ENCODE measurements at places on chromosomes 5 and 9.

DNA sequence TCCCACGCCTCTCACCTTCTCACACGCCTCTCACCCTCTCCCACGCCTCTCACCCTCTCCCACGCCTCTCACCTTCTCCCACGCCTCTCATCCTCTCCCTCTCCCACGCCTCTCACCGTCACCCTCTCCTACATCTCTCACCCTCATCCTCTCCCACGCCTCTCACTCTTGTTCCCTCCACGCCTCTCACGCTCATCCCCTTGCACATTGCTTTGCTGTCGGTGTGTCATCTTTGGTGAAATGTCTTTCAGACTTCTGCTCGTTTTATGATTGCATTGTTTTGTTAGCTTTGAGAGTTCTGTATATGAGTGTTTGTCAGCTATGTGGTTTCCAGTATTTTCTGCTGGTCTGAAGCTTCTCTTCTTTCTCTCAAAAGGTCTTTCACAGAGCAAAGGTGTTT lies 102.7 kb downstream of the EHMT1 start:
- DNase-seq = no peak

GRCh38 chr5:147927901-147928300 lies 21.6 kb upstream of the C5orf46 start:
- no peak for DNase-seq

- no peak for DNase-seq
These were observed 46.6 kb downstream of the ATG10 start for GRCh38 chr5:82018462-82018861.

DNA sequence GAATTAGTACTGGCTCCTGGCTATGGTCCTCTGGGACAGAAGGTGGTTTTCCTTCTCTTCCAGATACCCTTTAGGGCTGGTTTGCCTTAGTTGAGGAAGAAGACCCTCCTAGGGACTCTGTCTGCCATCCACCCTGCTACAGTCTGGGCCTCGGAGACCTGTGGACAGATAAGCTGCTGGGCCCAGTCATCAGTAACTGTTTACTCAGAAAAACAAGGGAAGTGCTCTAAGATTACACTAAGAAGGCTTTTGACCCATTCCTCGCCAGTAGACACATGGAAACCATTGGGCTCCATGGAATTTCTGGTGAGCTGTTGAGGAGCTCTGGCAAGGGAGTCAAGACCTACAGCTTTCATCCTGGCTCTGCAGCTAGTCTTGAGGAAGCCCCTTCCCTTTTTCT lies 31.2 kb downstream of the LARP1 start:
- no peak for DNase-seq

- DNase-seq = peak; percentile 60
These were observed 543 bp upstream of the ANKRD33B start for GRCh38 chr5:10563110-10563944.

- no peak for DNase-seq
These were observed 34.9 kb upstream of the RPS23 start for GRCh38 chr5:82313016-82313415.

GRCh38 chr5:157571357-157571827 lies 4.2 kb downstream of the ADAM19 start:
- DNase-seq = no peak

DNA sequence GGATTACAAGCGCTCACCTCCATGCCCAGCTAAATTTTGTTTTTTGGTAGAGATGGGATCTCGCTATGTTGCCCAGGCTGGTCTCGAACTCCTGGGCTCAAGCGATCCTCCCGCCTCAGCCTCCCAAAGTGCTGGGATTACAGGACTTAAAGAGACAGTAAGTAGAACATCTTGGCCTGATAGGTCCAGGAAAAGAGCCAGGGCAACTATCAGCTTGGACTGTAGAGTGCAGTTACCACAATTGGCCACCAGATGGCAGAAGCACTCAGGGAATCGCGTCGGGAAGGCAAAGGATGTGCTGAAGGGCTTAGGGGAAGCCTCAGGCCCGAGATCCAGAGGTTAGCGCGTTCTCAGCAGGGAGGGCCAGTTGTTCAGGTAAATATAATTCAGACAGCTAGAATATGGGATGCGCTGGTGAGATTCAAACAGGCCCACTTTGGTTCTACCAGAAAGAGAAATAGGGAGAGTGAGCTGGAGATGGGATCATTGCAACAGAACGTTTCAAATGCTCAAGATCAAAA lies 21.5 kb downstream of the C9orf57 start:
- peak; percentile 86 for DNase-seq

GRCh38 chr5:28516722-28517121 lies 1478.3 kb upstream of the CDH9 start:
- no peak for DNase-seq

DNA sequence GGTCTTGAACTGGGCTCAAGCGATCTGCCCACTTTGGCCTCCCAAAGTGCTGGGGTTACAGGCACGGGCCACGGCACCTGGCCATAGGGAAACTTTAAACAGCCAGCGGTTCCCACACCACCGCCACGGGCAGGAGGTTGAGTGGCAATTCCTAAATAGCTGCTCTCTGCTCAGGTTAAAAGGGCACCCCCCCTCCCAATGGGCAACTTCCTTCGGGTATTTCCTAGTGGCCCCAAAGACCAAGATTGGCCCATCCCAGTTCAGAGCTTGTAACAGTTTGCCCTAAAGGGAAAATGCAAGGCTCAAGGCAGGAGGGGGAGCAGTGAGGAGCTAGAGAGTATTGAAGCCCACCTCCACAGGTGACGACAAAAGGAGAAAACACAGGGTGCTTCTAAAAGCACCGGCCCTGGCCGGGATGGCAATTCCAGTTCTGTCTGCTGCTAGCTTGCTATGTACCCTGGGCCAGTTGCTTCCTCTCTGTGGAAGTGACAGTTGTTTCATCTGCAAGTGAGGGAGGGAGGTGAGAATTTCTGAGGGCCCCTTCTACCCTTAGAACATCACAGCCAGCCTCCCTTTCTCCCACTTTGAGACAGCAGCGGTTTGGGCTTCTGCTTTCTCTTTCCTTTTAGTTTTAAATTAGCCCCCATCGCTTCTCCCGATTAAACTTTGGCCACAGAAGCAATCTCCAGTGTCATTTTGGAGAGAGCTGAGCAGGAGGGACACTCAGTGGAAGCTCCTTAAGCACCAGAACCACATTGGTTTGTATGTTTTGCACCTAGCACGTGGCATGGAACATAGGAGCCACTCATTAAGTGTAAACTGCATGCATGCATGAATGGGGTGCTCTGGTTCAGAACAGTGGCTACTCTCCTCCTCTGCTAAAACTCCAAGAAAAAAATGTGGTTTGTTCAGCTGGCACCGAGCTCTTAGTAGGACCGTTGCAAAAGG lies 17.3 kb upstream of the TNIP1 start:
- no peak for DNase-seq

- no peak for DNase-seq
These were observed 39.1 kb upstream of the MSH3 start for GRCh38 chr5:80615266-80615914.

DNA sequence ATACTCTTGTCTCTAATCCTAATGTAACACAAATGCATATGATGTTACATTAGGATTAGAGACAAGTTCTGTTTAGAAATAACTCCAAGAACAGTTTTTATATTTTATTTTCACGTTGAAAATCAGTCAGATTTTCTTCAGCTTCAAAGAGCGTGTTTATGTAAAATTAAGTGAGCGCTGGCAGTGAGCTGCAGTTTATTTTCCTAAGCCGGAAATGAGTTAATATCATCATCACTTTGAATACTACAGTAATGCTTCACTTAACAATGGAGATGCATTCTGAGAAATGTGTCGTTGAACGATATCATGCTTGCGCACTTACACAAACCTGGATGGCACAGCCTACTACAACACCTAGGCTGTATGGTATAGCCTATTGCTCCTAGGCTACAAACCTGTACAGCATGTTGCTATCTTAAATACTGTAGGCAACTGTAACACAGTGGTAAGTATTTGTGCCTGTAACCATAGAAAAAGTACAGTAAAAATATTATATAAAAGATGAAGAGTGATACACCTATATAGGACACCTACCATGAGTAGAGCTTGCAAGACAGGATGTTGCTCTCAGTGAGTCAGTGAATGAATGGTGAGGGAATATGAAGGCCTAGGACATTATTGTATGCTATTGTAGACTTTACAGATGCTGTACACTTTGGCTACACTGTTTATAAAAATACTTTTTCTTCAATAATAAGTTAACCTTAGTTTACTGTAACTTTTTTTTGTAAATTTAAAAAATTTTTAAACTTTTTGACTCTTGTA lies 65.9 kb upstream of the C5orf46 start:
- no peak for DNase-seq

GRCh38 chr5:114097570-114097969 lies 264.3 kb upstream of the KCNN2 start:
- no peak for DNase-seq

- no peak for DNase-seq
These were observed 1077.4 kb upstream of the ARRDC3 start for GRCh38 chr5:92460505-92460904.

- no peak for DNase-seq
These were observed 42.0 kb downstream of the TRPM3 start for GRCh38 chr9:71079451-71079850.

DNA sequence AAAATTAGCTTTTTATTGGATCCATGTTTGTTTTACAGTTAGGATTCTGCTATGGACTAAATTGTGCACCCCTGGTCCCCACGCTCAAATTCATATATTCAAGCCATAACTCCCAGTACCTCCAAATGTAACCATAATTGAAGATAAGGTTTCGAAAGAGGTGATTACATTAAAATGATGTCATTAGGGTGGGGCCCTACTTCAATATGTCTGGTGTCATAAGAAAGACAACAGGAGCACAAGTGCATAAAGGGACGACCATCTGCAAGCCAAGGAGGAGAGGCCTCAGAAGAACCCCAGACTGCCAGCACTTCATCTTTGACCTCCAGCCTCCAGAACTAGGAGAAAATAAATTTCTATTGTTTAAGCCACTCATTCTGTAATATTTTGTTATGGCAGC lies 7.4 kb upstream of the HNRNPA0 start:
- no peak for DNase-seq

GRCh38 chr9:133852431-133852830 lies 114.3 kb upstream of the SARDH start:
- DNase-seq = no peak

GRCh38 chr5:57414857-57415256 lies 67.8 kb downstream of the ACTBL2 start:
- DNase-seq = no peak
